ENCODE measurements at places on chromosomes 7 and 10.

DNA sequence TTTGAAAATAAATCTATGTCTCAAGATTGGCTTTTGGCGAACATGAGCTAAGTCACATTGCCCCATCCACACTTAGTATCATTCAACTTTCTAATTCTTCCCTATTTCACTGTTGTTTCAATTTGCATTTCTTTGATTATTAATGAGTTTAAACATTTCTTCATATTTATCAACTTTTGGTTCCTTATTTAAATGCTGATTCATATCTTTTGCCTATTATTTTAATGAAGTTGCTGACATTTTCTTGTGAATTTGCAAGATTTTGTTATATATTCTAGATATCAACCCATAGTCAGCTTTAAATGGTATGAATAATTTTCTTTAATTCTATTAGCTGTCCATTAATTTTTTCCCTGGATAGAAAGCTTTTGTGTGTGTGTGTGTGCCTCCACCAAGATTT, 14.4 kb upstream of the TSGA13 start:
- no peak for DNase-seq

- no peak for DNase-seq
These were observed 259.7 kb upstream of the PITRM1 start for GRCh38 chr10:3432081-3432825.

DNA sequence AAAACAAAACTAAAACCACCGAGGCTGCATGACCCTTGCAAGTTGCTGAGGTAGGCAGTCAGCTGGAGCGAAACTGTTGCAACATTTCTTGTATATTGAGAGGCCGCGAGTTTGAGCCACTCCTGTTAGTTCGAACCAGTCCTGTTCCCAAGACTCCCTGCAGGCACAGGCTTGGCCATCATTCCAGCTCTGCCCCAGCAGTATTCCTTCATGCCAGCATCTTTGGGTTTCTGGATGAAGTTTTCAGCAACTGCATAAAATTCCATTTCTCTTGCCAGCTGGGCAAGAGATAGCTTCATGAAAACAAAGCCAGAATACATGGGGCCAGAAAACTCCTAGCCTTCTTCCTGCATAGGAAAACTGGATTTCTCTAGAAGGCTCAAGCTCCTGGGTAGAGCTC, 207.6 kb downstream of the FRMD4A start:
- no peak for DNase-seq

- peak; percentile 11 for DNase-seq
These were observed 35.9 kb upstream of the HDAC9 start for GRCh38 chr7:18459484-18460245.

GRCh38 chr10:75565286-75566251, 134.1 kb downstream of the LRMDA start:
- no peak for DNase-seq
